T-helper 1 cell (primary cell): ENCODE measurements at places on chromosomes 4 and X.

- DNase-seq: no peak
Measured at GRCh38 chr4:176492646-176493302, 173.0 kb downstream of the SPCS3 start.

DNA sequence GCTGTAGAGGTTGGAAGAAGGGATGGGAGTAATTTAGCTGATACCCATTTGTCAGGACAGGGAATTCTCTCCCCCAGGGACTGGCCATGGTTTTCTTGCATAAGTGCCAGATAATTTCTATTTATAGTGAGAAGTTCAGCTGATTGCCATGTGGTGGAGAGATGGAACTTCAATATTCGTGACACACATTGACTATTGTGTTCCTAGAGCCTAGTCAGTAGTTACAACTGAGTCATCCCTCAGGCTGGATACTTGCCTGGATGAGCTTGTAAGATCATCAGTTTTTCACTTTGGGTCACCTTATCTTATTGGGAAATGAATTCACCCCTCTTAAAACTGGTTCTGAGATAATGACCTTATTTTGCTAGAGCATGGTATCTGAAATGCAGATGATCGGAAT, 32.2 kb downstream of the CFAP299 start:
- DNase-seq: no peak

DNA sequence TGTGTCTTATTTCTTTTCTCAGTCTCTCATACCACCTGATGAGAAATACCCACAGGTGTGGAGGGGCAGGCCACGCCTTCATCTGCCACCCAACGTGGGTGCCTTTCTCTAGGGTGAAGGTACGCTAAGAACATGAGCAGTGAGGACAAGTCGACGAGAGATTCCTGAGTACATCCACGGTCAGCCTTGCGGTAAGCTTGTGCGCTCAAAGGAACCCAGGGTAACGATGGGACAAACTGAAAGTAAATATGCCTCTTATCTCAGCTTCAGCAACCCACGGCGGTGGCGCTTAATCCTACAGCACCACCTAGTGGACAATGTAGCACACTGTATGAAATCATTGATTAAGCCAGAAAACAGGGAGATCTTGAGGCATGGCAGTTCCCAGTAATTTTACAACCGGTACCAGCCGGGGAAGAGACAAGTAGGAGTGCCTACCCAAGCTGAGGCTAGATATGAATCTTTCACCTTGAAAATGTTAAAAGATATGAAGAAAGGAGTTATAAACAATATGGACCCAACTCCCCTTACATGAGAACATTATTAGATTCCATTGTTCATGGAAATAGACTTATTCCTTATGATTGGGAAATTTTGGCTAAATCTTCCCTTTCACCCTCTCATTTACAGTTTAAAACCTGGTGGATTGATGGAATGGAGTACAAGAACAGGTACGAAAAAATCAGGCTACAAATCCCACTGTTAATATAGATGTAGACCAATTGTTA, 63.0 kb downstream of the ZNF732 start:
- DNase-seq: peak; percentile 79

- DNase-seq: no peak
Measured at GRCh38 chr4:102754044-102754443, 6.7 kb downstream of the MANBA start.

- DNase-seq: no peak
Measured at GRCh38 chr4:19562456-19562855, 689.2 kb upstream of the SLIT2 start.

DNA sequence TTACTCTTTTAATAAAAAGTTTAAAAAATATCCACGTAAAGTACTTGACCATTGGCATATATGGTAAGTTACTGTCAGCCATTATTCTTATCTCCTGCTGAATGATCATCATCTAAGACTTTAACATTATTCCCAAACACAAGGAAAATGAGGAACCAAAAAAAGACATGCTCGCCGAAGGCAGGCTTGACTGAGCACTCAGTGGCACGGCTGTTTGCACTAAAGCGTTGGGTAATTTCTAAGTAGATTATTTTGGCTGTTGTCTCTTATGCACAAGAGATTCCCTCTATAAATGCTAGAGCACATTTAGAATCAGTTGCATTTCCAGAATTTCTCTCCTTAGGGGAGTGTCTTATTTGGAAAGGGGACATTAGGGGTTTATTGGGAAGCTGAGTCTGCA, 82.8 kb downstream of the CHRNA9 start:
- DNase-seq: no peak

- no peak for DNase-seq
Measured at GRCh38 chr4:10336471-10336870, 120.8 kb downstream of the ZNF518B start.

DNA sequence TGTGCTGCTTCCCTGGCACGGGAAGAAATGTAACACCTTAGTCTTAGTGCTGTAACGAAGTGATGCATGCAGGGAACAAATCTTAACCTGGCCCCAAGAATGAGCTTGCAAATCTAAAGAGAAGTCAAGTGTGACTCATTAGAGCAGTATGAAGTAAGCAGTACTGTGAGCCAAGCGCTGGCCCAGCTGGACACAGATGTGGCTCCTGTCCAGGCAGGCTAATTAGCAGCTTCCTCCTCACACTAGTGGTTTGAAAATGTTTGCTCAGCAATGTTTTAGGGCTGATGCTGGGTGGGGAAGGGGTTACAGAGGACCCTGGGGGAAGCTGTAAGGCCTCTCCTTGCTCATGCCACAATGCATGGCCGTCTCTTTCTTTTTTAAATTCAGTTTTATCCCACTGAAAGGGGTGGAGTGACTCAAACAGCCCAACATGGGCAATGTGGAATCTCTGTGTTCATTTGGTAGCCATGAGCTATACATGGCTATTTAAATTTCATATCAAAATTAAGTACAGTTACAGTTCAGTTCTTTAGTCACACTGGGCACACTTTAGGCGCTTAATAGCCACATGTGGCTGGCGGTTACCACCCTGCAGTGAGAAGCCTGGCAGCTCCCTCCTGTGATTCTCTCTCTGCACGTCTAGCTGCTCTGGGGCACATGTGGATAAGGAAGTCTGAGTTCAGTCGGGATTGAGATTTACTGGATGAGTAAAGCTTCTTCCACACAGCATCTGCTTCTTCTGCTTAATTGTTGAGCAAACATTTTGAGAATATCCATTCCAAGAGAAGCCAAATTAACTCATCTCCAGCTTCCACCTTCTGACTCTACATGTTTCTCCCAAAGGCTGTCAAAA, 48.8 kb downstream of the MAP7D2 start:
- no peak for DNase-seq

DNA sequence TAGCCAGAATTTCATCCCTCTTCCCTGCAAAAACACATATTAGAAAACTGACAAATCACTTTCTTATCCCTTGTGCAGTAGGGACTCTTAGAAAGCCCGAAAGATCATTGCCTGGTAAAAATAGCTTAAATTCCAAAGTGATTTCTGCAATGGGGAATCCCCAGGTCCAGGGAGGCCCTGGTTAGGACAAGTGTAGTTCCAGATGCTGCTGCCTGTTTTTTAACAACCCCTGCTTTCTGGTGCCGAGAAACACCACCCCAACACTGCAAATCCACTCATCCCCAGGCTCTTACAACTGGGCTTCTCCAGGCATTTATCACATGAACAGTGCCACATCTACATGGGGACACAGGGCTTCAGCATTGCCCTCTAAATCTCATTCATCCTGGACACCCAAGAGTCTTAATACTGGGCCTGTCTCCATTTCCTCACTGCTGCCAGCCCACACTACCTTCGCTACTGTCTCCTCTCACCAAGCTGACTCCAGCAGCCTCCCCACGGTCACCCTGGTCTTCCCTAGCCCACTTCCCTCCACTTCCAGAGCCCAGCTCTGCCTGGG, 112.2 kb upstream of the PSAPL1 start:
- DNase-seq: no peak

DNA sequence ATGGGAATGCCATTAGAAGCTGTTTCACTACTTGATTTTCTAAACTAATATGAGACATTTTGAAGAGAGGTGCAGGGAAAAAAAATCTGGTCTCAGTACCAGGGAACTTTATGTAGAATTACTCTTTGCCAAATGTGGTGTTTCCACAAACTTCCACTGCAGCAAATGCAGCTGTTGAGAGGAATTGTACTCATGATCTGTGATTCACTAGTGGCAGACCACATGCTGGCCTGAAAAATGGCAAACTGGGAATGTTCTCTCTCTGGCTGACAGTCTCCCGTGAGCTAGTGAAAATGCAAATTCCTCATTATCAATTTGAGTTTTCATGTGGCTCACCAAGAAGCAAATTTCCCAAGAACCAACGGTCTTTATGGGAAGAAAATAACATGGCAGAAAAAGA, 37.8 kb upstream of the GPR101 start:
- no peak for DNase-seq

DNA sequence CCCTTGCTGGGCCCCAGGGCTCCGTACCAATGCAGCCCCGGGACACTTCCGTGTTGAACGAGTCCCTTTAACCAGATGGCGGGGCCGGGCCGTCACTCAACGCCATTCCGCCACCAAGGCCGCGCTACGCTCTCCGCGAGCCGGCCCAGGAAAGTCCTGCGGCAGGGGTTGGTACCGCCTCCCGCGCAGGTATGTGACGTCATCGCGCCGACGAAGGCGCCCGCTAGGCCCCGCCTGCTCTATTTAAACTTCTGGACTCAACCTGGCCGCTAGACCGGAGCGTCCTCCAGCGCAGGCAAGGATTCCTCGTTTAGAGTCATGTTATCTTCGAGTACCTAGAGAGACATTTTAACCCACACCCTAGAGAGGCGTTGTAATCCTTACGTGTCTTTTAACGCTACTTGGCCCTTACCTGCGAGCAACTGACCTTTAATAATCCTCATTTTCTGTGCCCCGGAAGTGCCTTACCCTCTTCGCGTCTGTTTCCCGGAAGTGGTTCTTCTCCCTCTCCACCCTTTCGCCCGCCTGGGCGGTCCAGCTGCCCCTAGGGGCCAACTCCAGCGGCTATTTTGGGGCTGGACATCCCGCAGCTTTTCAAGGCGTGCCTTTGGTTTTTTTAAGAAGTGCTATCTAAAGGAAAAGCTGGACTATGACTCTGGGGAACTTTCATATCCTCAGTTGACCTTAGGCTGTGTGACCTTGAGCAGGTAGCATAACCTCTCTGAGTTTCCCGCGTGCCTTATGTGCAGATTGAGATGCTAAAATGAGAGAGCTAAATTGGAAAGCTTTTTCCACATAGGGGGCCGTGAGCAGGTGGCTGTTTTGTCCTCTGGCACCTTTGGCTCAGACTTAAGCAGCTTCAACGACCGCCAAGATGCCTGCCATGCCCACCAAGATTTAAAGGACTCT, at the start of gene PNPLA4:
TSS of gene PNPLA4 (minus strand) at position 155 of the 909 bp plus-strand sequence. CDS start 1,294 bp downstream, outside the sequence.
- peak; percentile 70 for DNase-seq

- DNase-seq: no peak
Measured at GRCh38 chr4:91838181-91838861, 465.4 kb upstream of the GRID2 start.

DNA sequence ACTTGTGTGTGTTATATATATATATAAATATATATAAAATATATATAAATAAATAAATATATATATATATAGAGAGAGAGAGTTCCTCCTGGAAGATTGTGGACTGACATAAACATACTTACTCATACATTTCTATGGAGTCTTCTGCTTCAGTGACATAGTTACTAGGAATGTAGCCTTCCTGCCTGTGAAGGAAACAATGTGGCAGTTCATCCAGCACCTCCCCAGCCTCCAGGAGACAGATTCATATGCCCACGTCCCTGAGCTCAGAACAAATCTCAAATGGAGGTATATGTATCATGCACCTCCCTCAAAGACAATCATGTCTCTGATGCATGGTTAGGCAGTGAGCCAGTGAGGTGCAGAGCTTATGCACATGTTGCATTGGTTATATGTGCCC, 11.4 kb upstream of the TIMM8A start:
- no peak for DNase-seq

- DNase-seq: no peak
Measured at GRCh38 chrX:10399043-10399741, 221.2 kb downstream of the MID1 start.

DNA sequence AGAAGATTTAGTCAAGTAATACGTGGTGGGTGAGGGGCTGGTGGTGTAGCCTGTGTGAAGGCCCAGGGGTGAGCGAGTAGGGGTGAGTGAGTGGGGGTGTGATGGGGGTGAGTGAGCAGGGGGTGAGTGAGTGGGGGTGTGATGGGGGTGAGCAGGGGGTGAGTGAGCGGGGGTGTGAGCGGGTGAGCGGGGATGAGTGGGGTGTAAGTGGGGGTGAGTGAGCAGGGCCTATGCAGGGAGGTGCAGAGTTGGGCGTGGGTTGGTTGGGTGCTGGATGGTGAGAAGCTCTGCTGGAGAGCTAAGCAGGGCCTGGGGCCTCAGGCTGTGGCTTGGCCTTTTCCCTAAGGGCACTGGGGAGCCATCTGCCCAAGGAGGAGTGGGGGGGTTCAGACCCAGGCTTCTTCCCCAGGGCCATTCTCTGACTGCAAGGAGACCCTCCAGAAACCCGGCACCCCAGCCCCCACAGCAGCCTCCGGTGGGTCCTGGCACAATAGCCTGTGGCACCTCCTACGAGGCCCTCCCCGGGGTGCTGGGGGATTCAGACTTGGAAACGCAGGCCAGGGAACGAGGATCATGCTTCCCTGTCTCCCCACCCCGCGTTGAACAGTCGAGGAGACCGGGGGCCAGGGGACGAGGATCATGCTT, 30.4 kb downstream of the SH3TC1 start:
- no peak for DNase-seq

DNA sequence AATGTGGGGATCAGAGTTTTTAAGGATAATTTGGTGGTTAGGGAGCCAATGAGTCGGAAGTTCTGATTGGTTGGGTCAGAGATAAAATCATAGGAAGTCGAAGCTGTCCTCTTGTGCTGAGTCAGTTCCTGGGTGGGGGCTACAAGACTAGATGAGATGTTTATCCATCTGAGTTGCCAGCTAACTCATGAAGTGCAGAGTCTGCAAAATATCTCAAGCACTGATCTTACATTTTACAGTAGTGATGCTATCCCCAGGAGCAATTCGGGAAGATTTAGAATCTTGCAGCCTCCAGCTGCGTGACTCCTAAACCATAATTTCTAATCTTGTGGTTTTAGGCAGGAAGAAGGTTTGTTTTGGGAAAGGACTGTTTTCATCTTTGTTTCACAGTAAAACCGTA, 565.8 kb upstream of the SPANXN1 start:
- no peak for DNase-seq

DNA sequence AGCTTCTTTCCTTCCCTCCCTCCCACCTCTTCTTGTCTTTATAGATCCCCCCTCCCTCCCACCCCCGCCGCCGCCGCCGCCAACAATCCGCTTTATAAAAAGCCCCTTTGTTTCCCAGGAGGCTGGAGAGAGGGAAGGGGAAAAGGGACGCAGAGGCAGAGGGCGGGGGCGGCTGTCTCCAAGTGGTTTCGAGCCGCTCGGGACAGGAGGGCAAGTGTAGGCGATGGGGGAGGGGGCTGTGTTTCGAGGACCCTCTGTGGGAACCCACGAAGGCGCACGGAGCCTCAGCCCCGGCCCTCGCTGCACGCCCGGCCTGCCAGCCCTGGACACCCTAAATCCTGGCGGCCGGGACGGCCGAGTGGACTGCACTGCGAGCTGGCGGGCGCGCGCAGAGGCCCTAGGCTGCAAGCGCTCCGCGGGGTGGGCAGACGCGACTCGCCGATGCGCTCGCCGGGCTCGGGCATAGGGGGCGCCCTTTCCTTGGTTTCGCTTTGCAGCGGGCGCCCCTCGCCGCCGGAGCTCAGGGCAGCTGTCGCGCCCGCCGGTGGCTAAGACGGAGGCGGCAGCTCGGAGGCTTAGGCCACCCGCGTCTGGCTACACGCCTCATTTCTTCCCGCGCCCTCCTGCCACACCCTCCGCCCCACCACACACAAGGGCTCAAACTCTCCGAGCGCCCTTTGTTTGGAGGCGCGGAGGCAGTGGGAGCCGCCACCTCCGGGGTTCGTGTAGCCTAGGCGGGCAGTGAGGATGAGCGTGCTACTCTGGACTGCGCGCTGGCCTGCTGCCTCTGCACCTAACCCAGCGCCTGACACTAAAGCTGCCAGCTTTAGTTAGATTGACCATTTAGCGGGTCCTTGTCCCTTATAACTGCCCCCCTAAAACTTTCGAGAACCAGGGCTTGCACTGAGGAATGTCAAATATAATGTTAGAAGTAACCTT, 2.2 kb downstream of the MAMLD1 start:
- DNase-seq: peak; percentile 37
